ENCODE measurements at places on chromosomes 1 and 21.

- DNase-seq = no peak
These were observed 25.3 kb upstream of the PPP2R5A start for GRCh38 chr1:212259693-212260480.

DNA sequence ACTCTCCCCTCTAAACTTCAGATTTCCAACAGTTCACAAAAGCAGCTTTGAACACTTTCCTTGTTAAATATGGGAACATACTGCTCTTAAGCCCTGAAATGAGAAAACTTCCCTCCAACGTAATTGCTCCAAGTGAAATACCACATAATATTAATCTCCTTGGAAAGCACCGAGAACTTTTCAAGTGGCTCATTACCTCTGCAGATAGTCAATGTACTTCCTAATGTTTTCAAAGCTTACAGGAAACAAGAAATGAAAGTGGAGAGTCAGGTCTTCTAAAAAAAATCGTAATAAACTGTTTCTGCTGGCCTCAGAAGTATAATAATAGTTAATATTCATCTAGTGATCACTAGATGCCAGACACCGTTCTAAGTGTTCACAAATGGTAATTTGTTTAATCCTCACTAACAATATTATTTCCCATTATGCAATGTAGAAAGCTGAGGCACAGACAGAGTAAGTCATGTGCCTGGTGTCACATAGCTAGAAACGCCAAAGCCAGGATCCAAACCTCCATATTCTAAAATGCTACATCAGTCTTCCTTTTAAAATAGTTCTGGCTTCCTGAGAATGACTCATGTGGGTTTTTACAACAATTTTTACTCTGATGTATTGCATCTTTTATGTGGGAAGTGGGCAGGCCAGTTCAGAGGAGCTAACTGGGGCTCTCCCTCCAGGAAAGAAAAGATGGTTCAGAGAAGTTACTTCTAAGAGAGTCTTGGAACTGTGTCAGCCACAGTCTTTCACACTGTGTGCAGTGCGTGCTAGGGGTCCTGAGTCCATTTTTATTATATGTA, 177.2 kb downstream of the PLPPR4 start:
- DNase-seq = no peak

- DNase-seq = no peak
These were observed 59.6 kb downstream of the SDCCAG8 start for GRCh38 chr1:243315455-243315854.

- peak; percentile 49 for DNase-seq
These were observed 20.4 kb upstream of the GNG12 start for GRCh38 chr1:67853704-67854103.

DNA sequence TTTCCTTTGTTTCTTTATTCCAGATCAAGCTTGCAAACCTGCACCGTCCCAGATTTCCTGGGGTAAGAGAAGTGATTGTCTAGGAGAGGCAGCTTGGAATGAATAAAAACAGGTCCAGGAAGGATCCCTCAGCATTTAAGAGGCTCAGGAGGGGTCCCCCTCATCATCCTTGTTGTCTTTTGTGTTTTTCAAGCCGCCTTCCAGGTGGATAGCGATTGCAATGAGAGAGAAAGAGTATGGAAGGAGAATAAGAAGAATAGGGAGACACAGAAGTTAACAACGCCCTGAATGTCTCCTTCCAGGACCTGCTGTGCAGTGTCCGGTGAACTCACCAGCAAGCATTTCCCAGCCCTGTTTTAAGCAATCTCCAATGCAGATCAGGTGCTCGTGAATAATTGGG, 8.5 kb downstream of the ERG start:
- no peak for DNase-seq

Data from CMK (cell line).